GM12878 (cell line): ENCODE measurements at places on chromosomes 6 and 20. TPM values are rescaled to one million over a fixed set of nuclear protein-coding genes. Genes with fewer than 3 reads are reported as not detected.

GRCh38 chr6:122184401-122184827, 215.0 kb upstream of the HSF2 start:
- H3K27me3 ChIP-seq: no peaks in the 10 kb centered on the region
- H3K27ac ChIP-seq: no peak overlapping the region
- no peak overlapping the region for H3K4me3 ChIP-seq
- DNase-seq: no peak
- H3K36me3 ChIP-seq: no peaks in the 10 kb centered on the region

DNA sequence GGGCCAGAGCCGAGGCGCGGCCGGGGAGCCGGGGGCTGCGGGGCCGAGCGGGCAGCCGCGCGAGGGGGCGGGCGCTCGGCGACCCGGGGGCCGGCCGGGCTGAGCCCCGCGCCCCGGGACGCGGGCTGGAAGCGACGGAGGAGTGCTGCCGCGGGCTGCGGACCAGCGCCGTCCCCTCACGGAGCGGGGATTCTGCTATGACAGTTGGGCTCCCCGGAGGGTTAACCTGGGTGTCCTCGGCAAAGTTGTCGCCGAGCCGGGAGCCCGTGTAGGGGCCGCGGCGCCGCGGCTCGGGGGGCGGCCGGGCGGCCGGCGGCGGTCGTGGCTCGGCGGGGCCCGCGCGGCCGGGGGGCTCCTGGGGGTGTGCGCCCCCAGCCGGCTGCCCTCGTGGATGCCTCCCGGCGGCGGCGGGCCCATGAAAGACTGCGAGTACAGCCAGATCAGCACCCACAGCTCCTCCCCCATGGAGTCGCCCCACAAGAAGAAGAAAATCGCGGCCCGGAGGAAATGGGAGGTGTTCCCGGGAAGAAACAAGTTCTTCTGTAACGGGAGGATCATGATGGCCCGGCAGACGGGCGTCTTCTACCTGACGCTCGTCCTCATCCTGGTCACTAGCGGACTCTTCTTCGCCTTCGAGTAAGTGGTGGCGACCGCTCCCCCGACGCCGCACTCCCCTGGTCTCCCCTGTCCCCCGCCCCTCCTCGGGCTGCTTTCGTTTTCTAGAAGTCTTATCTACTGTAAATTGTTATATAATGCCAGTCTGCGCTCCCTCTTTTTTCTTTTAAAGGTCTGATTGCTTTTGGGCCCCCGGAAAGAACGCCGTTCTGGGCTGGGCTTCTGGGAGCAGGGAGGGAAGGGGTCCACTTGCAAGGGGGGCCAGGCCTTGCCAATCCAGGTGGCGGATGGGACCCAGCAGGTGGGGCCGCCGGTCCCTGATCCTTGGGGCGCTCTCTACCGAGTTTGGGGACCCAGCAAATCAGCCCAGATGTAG, 936 bp downstream of the ZDHHC14 start:
- DNase-seq: no peak
- H3K27ac ChIP-seq: no peak overlapping the region
- no peaks in the 10 kb centered on the region for H3K27me3 ChIP-seq
- no peaks in the 10 kb centered on the region for H3K36me3 ChIP-seq
- H3K4me1 ChIP-seq: no peaks in the 10 kb centered on the region

DNA sequence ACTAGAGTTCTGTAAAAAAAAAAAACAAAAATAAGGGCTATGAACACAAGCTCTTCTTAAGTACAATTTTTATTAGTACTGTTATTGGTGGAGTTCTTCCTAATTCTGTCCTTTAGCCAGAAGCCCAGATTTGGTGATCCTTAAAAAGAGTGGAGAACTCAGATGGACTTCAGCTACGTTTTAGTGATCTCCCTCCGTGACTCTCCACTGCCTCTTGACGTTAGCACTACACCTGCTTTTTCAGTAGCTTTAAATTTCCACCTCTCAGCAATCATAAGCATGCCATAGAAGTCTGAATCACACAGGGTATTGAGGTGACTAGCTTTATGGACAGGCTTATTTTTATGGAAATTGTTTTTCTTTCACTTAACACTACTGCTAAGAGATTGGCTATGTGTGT, 17.7 kb downstream of the DHX35 start:
- no peak overlapping the region for H3K4me3 ChIP-seq
- H3K36me3 ChIP-seq: peaks cover 5% of the 10 kb centered on the region; the same call in 1 of the 2 replicates
- no peak overlapping the region for H3K27ac ChIP-seq
- H3K27me3 ChIP-seq: no peaks in the 10 kb centered on the region
- no peak for DNase-seq

- H3K27ac ChIP-seq: no peak overlapping the region
- H3K27me3 ChIP-seq: no peaks in the 10 kb centered on the region
- H3K36me3 ChIP-seq: no peaks in the 10 kb centered on the region
- no peak for DNase-seq
These were observed 63.7 kb downstream of the MKKS start for GRCh38 chr20:10370091-10370887.

GRCh38 chr6:22801831-22802230, 232.5 kb downstream of the HDGFL1 start:
- no peak overlapping the region for H3K4me3 ChIP-seq
- H3K27me3 ChIP-seq: no peaks in the 10 kb centered on the region
- H3K27ac ChIP-seq: no peak overlapping the region

DNA sequence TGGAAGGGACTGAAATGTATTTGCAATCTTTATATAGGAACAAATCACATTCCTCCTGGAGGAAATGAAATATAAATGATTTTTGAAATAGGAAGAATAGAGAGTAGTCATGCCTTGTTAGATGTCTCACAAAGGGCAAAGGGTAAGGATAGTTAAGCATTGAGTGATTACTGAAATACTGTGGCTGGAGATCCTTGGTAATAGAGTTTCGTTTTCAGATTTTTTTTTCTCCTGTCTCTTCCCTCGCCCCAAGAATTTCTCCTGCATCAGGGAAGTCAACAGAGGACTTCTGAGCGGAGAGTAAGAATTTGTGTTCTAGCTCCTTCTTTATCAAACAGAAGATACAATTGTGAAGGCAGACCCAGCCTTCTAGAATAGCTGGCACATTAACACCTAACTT, 79.4 kb downstream of the PLCB4 start:
- H3K4me3 ChIP-seq: no peak overlapping the region
- no peak for DNase-seq
- no peaks in the 10 kb centered on the region for H3K4me1 ChIP-seq
- H3K36me3 ChIP-seq: no peaks in the 10 kb centered on the region
- H3K27ac ChIP-seq: no peak overlapping the region
- no peaks in the 10 kb centered on the region for H3K27me3 ChIP-seq

GRCh38 chr6:169165561-169166300, 87.9 kb downstream of the THBS2 start:
- no peaks in the 10 kb centered on the region for H3K27me3 ChIP-seq
- H3K4me3 ChIP-seq: no peak overlapping the region
- H3K4me1 ChIP-seq: no peaks in the 10 kb centered on the region
- H3K27ac ChIP-seq: no peak overlapping the region
- no peaks in the 10 kb centered on the region for H3K36me3 ChIP-seq

DNA sequence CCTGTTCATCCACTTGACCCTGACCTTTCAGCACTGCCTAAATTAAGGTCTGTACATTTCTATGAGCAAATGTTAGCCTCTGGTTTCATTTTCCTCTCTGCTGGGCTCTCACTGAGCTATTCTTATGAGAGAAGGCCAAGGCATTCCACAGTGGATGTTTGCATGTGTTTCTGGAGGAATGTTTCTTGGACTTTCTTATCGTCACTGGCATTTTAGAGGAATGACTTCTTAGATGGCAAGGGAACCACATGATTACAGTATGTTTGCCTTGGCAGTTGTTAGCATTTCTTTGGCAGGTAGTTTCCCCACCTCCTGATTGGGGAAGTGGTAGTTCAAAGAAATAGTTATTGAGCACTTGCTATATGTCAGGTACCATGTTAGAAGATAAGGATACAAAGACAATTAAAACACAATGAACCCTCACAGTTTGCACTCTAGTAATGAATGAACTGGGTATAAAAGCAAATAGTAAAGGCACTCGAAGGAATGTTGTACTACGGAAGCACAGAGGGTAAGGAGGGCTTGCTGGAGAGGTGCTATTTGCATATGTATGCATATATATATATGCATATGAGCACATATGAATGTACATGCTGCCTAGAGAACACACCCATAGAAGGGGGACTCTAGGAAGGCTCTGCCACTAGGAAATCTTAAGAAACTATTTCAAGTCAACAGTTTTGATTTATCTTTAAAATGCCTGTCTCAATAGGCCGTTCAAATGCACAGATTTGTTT, 307.4 kb downstream of the EYA4 start:
- no peak overlapping the region for H3K4me3 ChIP-seq
- H3K36me3 ChIP-seq: no peaks in the 10 kb centered on the region
- H3K27me3 ChIP-seq: no peaks in the 10 kb centered on the region
- DNase-seq: no peak

DNA sequence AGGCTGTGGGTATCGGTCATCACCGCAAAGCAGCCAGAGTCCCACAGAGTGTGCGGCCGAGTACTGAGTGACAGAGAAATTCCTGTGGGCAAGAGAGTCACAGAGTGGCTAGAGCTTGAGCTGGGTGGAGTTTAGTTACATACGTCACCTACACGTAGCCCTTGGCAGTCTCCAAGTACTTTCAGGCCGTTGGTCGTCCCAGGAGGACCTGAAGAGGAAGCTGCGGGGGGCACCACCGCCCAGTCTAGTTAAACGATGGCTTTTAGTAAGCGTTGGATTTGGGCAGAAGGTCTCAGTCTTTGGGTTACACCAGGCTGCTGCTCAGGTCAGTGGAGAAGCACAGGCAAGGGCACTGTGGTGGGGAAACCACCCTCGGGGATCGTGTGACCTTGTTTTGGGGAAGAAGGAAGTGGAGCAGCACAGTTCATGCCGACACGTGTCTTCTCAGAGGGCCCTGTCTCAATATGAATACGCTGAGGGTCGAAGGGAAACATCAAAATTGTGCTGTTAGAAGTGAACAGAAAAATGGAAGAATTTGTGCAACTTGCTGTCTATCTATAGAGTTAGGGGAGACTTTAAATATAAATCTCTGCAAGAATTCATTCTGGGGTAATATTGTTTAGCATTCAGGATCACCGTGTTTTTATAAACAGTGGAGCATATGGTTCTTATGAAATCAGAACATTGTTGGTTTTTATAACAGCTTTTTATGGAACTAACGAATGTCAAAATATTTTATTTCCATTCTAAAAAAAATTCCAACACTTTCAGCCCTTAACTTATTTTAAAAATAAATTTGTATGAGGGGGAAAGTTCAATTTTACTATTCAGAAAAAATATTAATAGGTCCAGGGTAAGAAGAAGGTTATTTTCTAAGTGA, 28.6 kb downstream of the KIF25 start:
- H3K36me3 ChIP-seq: no peaks in the 10 kb centered on the region
- no peaks in the 10 kb centered on the region for H3K27me3 ChIP-seq
- H3K4me3 ChIP-seq: no peak overlapping the region
- H3K27ac ChIP-seq: no peak overlapping the region
- DNase-seq: no peak

GRCh38 chr6:41625442-41625841, 12.8 kb upstream of the MDFI start:
- H3K4me3 ChIP-seq: no peak overlapping the region
- H3K27ac ChIP-seq: no peak overlapping the region
- H3K27me3 ChIP-seq: peaks cover 3% of the 10 kb centered on the region; the same call in 1 of the 2 replicates
- peaks cover 6% of the 10 kb centered on the region for H3K4me1 ChIP-seq
- DNase-seq: no peak
- H3K36me3 ChIP-seq: no peaks in the 10 kb centered on the region

GRCh38 chr6:5214570-5215052, 46.1 kb downstream of the LYRM4 start:
- no peak overlapping the region for H3K4me3 ChIP-seq
- no peak for DNase-seq
- no peak overlapping the region for H3K27ac ChIP-seq
- no peaks in the 10 kb centered on the region for H3K4me1 ChIP-seq
- H3K36me3 ChIP-seq: peaks cover 4% of the 10 kb centered on the region

DNA sequence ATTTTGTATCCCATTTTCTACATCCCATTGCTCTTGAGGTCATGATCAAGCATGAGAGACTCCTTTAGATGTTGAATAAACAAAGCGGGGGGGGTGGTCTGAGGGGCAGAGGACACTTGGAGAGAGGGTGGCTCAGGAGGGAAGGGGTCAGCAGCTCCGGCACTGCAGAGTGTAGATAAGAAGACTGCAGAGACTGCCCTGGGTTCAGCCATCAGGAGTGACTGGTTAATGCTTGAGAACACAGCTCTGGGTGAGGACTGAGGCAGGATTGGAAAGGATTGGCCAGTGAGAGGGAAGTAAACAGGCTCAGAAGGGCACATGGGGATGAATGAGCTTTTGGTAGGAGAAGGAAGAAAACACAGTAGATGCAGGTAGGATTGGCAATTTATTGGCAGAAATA, 205.3 kb upstream of the CNR1 start:
- DNase-seq: no peak
- no peaks in the 10 kb centered on the region for H3K4me1 ChIP-seq
- no peak overlapping the region for H3K27ac ChIP-seq
- no peaks in the 10 kb centered on the region for H3K27me3 ChIP-seq
- H3K4me3 ChIP-seq: no peak overlapping the region

- no peak for DNase-seq
- no peak overlapping the region for H3K27ac ChIP-seq
- H3K4me1 ChIP-seq: no peaks in the 10 kb centered on the region
- H3K36me3 ChIP-seq: no peaks in the 10 kb centered on the region
These were observed 163.6 kb upstream of the CENPW start for GRCh38 chr6:126176282-126176681.

GRCh38 chr6:130994319-130995097, 68.5 kb downstream of the EPB41L2 start:
- no peak overlapping the region for H3K27ac ChIP-seq
- H3K4me1 ChIP-seq: no peaks in the 10 kb centered on the region
- no peak overlapping the region for H3K4me3 ChIP-seq
- DNase-seq: no peak
- no peaks in the 10 kb centered on the region for H3K27me3 ChIP-seq

Gene HLA-DQB1
- total RNA-seq: 119 and 121 TPM in 2 replicates

Gene SLC22A16
- not detected in 2 replicates for total RNA-seq
